ENCODE measurements at places on chromosomes 12 and 14.

- no peak for DNase-seq
These were observed 279.8 kb downstream of the DUSP6 start for GRCh38 chr12:89072294-89073026.

- DNase-seq, result no peak
These were observed 230.5 kb downstream of the ATP23 start for GRCh38 chr12:58171914-58172313.

DNA sequence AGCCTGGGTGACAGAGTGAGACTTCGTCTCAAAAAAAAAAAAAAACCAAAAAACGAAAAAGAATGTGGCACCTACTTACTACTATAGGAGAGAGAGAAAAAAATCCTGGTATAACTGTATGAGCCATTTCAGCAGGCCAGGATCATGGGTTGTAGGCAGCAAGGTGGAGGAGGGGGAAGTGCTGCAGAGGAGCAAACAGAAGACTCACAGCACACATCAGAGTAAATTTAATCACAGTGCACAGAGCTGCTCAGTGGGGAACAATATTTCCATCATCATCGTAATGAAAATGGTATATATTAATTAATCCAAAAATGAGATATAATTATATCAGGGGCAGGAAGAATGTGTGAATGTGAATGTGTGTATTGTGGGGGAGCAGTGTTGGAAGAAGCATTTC is 175.8 kb downstream of the SLC2A13 start:
- DNase-seq, result no peak

- no peak for DNase-seq
These were observed 45.2 kb upstream of the APPL2 start for GRCh38 chr12:105280966-105281693.

DNA sequence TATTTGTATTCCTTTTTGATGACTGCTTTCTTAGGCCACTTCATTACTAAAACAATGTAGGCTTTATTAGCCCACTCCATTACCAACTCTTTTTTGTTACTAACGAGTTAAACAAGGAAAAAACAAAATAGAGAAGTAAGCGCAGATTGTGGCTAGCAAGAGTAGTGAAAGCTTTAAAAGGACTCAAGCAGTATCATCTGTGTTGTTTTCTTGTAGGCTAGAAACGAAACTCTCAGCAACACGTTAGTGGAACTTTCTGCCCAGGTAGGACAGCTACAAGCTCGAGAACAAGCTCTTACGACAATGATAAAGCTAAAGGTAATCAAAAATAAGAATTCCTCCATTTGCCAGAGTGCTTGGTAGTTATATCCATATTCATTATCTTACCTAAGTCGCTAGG is 11.1 kb downstream of the CCDC62 start:
- no peak for DNase-seq

All from HS-27A (cell line).